Activated T-helper 2 cell treated with anti-CD3 and anti-CD28 coated beads, Interferon-gamma antibody, Interleukin-2, Interleukin-4, amounts not matched to agents 10 μg/mL and 5 μg/mL and 100 μg/mL, durations not matched to agents 14 hours and 24 hours and 36 hours (primary cell): ENCODE measurements at places on chromosomes 6 and 20. TPM values are rescaled to one million over a fixed set of nuclear protein-coding genes. Genes with fewer than 3 reads are reported as not detected.

DNA sequence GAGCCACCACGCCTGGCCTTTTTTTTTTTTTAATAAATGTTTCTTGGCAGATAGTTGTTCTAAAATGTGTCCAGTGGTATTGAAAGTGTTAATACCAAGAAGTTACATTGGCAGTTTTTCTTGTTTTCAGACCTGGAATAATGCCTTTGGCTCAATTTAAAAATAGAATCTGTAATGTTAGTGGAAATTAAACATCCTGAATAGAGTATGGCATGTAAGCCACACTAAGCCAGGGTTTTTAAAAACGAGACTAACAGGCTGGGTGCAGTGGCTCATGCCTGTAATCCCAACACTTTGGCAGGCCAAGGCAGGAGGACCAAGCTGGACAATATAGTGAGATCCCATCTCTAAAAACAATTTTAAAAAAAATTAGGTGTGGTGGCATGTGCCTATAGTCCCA is 25.3 kb downstream of the MCM8 start:
- no peak for DNase-seq

The SRC gene
- total RNA-seq: 3.5 and 6.4 TPM in 2 replicates

DNA sequence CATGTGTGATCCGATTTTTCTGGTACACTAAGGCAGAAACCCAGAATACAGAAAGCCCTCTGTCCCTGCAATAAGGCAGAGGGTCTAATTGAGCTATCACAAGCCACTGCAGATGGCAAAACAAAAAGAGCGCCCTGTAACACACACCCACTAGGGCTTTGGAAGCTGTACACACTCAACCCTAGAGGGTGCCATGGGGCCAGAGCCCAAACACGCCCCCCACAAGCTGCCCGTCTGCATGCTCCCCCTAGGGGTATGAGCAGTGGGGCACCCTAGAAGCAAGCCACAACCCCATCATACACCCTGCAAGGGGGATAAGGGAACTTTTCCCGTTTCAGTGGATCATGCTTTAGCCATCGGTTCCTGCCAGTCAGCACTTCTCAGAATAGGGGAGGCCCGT is 62.2 kb upstream of the PDE10A start:
- DNase-seq: no peak

The MAP3K7 gene
- 30.5 and 32.1 TPM in 2 replicates for total RNA-seq

GRCh38 chr6:108594640-108595039 is 33.9 kb downstream of the FOXO3 start:
- no peak for DNase-seq

DNA sequence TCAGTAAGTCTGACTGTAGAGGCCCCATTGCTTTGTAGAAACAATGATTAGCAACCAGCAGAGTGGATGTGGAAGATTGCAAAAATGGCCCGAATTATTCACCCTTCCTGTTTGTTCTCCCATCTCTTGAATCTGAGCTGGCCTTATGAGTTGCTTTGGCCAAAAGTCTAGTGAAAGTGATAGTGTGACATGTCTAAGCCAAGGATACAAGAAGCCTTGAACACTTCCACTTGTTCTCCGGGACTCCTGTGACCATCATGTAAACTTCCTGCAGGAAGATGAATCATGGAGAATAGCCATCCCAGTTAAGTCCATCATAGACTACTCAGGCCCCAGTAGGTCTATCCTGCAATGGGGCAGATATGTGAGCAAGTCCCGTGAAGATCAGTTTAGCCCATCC is 252.0 kb upstream of the JAG1 start:
- no peak for DNase-seq
